PC-3 (cell line): ENCODE measurements at places on chromosomes 12 and 14. TPM values are rescaled to one million over a fixed set of nuclear protein-coding genes. Genes with fewer than 3 reads are reported as not detected.
A peak's percentile ranks its signal among the peaks of the same experiment; 100 is the strongest.

DNA sequence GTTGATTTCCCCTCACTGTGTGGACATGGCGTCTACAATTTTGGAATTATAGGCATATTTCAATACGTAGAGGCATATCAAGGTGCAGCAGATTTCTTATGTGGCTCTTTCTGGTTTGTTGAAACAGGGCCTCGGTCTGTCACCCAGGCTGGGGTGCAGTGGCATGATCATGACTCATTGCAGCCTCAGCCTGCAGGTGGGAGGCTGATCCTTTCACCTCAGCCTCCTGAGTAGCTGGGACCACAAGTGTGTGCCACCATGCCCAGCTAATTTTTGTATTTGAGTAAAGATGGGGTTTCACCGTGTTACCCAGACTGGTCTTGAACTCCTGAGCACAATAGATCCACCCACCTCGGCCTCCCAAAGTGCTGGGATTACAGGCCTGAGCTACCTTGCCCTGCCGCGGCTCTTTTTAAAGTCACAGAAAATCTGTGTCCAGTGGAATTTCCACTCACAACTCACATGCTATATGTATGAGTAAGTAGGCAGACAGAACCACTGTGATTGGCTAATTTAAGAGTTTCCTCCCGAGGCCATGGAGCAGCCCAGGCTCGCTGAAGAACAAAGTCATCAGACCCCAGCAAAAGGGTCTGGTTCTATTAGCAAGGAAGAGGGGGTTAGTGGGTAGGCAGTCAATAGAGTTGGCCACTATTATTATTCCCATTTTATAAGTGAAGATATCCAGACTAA is 9.1 kb downstream of the GNG2 start:
- no peak overlapping the region for H3K4me3 ChIP-seq
- H3K36me3 ChIP-seq, result no peaks in the 10 kb centered on the region
- DNase-seq, result no peak
- peaks cover 26% of the 10 kb centered on the region for H3K4me1 ChIP-seq
- no peak overlapping the region for H3K27ac ChIP-seq

GRCh38 chr12:53295891-53296219 is 513 bp downstream of the PFDN5 start:
- H3K27me3 ChIP-seq, result no peaks in the 10 kb centered on the region
- H3K4me3 ChIP-seq, result peak overlapping the region; percentile 96
- peaks cover 44% of the 10 kb centered on the region for H3K4me1 ChIP-seq
- H3K27ac ChIP-seq, result peak overlapping the region; percentile 56
- H3K36me3 ChIP-seq, result peaks cover 25% of the 10 kb centered on the region

GRCh38 chr14:38211255-38211735 is 3.6 kb downstream of the SSTR1 start:
- peaks cover 7% of the 10 kb centered on the region; the same call in 1 of the 2 replicates for H3K4me1 ChIP-seq
- H3K4me3 ChIP-seq, result no peak overlapping the region
- no peaks in the 10 kb centered on the region for H3K36me3 ChIP-seq

- no peak for DNase-seq
- no peak overlapping the region for H3K27ac ChIP-seq
- no peaks in the 10 kb centered on the region for H3K27me3 ChIP-seq
- H3K36me3 ChIP-seq, result no peaks in the 10 kb centered on the region
These were observed 119.2 kb downstream of the GALC start for GRCh38 chr14:87873741-87874140.

- H3K4me1 ChIP-seq, result peaks cover 14% of the 10 kb centered on the region
- peak overlapping the region; percentile 34; the same call in 1 of the 2 replicates for H3K4me3 ChIP-seq
- no peaks in the 10 kb centered on the region for H3K27me3 ChIP-seq
- peaks cover 9% of the 10 kb centered on the region; the same call in 1 of the 2 replicates for H3K36me3 ChIP-seq
These were observed 19.7 kb upstream of the PLEKHD1 start for GRCh38 chr14:69464829-69465228.

- H3K4me3 ChIP-seq, result no peak overlapping the region
- H3K4me1 ChIP-seq, result no peaks in the 10 kb centered on the region
These were observed 1.9 kb downstream of the KLRF2 start for GRCh38 chr12:9883175-9883574.

PARP2 gene
- 35.6 and 38.3 TPM in 2 replicates for total RNA-seq

SERPINA6 gene
- total RNA-seq, result not detected in 2 replicates

TAS2R10 gene
- 0.44 and 0.58 TPM in 2 replicates for total RNA-seq
